Activated T-helper 1 cell treated with anti-CD3 and anti-CD28 coated beads, Interleukin-12 subunit alpha, Interleukin-12 subunit beta, Interleukin-2, Interleukin-4 antibody, amounts not matched to agents 30 ng/mL and 10 ng/mL and 1 ng/mL, durations not matched to agents 14 hours and 24 hours and 36 hours (primary cell): ENCODE measurements at places on chromosomes 6 and 20.

DNA sequence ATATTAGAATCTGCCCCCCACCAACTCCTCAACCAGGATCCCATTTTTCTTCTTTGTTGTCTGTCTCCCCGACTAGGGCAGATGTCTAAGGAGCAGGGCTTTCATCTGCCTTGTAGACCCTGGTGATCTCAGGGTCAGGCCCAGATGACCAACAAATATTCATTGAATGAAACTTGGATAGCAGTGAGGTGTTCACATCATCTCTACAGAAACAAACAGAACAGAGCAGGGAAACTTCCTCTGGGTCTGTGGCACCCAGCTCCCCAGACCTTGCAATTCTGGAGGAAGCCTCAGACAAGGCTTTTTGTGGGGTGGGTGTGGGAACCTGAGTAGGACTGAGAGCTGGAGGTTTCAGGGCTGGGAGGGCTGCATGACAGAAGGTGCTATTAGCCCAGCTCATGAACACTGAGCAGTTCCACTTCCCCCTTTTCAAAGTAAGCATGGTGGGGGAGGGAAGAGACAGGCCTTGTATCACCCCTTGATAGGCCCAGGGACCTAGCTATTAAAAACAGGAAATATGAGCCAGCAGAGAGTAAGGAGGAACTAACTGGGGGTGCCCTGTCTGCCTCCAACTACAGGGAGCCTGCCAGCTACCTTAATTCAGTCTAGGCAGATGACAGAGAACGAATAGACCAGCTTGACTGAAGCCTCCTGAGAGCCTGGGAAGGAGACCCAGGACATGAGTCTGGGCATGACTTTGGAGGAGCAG, 37.3 kb upstream of the TOP1 start:
- DNase-seq, result no peak

- no peak for DNase-seq
Observed at GRCh38 chr6:15943423-15943822, 185.5 kb upstream of the MYLIP start.

DNA sequence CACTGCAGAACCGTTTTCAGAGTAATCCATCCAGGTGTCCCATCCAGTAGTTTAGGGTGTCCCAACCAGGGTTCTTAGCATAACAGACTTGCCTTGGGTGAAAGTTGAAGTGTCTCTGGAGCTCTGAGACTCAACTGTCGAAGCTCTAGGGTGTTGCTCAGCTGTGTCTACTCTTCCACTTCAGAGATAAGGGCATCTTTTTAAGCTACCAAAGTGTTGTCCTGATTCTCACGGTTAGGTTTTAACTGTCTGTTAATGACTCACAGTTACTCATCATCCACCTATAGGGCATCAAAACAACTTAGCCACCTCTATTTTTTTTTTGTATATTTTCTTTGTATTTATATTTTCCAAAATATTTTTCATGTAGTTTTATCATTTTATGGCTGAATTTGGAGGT, 36.9 kb upstream of the TBX18 start:
- DNase-seq, result no peak

- DNase-seq, result no peak
Observed at GRCh38 chr20:43189554-43190331, at the start of gene PTPRT. Gene PTPRT (minus strand): TSS chr20:43189906. CDS start chr20:43189733, 173 bp downstream.

DNA sequence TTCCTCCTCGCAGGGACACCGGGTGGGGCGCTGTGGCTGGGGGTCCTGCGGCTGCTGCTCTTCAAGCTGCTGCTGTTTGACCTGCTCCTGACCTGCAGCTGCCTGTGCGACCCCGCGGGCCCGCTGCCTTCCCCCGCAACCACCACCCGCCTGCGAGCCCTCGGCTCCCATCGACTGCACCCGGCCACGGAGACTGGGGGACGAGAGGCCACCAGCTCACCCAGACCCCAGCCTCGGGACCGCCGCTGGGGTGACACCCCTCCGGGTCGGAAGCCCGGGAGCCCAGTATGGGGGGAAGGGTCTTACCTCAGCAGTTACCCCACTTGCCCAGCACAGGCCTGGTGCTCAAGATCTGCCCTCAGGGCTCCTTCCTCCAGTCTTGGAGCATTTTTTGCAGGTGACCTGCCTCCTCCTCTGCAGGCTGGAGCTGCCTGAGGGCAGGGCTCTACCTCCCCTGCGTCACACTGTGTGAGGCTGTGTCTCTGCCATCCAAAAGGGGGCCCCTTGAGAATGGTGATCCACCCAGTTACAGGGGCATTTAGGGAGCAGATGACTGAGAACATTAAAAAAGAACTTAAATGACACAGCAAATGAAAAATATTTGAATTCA, 3.9 kb upstream of the CNPY3 start:
- DNase-seq, result no peak

- no peak for DNase-seq
Observed at GRCh38 chr6:142860498-142860897, 84.5 kb downstream of the HIVEP2 start.

GRCh38 chr6:140303218-140303949, 928.9 kb upstream of the CITED2 start:
- no peak for DNase-seq

- no peak for DNase-seq
Observed at GRCh38 chr20:62755817-62756724, 40.2 kb upstream of the MRGBP start.

DNA sequence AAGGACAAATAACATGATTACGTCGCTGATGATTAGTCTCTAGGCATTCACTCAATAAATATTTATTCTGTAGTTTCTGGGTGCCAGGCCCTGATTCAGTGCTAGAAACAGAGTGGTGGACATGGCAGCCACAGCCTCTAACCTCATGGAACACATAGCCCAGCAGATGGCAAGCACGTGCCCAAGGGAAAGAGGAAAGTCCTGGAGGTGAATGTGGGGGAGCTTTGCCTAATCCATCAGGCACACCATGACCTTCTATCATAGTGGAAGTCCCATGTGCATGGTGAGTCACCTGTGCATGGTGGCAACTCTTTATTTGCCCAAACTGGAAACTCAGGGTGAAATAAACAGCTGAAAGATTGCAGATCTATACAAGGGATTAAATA, 143.0 kb upstream of the TNFAIP3 start:
- no peak for DNase-seq

DNA sequence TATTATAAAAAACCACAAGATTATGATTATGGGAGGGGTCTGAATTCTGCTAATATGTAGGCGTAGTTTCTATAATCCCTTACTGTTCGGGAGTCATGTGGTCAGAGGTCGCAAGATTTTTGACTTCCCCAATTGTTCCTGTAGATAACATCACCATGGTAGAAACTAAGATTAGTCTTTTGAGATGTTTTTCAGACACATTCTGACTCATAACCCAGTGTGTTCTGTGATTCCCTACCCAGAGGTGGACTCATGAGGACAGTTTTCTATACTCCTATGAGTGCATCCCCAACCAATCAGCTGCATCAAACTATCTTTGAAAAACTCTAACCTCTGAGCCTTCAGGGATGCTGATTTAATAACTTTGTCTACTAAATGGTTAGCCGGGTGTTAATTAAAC, 175.5 kb downstream of the RFPL4B start:
- no peak for DNase-seq

DNA sequence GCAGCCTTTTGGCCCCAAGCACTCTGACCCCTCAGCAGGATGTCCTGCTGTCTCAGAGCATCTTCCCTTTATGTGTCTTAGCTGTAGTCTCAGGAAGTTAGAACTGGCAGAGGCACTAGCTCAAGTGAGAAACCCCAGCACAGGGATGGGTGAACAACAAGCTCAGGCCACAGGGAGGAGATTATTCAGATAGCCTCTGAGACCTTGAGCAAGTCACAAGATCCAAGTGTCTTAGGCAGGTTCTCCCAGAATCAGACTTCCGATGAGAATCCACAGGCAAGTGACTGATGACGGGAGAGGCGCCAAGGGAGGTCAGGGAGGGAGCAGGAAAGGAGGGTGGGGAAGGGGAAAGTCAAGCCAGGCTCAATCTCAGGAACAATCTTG, 13.0 kb upstream of the SYNDIG1 start:
- no peak for DNase-seq
